Body of pancreas (tissue), 4 donors: ENCODE measurements at places on chromosomes 7 and 10. TPM values are rescaled to one million over a fixed set of nuclear protein-coding genes. Genes with fewer than 3 reads are reported as not detected.
A peak's percentile ranks its signal among the peaks of the same experiment; 100 is the strongest.

Gene GHRHR
- total RNA-seq: not detected

- peak; percentile 90 for DNase-seq
Observed at GRCh38 chr10:92573798-92574547, at the start of gene IDE. TSS of gene IDE (minus strand) at chr10:92574093. CDS start at chr10:92574019, 74 bp downstream.

Gene CHN2
- 55.7 TPM for total RNA-seq

DNA sequence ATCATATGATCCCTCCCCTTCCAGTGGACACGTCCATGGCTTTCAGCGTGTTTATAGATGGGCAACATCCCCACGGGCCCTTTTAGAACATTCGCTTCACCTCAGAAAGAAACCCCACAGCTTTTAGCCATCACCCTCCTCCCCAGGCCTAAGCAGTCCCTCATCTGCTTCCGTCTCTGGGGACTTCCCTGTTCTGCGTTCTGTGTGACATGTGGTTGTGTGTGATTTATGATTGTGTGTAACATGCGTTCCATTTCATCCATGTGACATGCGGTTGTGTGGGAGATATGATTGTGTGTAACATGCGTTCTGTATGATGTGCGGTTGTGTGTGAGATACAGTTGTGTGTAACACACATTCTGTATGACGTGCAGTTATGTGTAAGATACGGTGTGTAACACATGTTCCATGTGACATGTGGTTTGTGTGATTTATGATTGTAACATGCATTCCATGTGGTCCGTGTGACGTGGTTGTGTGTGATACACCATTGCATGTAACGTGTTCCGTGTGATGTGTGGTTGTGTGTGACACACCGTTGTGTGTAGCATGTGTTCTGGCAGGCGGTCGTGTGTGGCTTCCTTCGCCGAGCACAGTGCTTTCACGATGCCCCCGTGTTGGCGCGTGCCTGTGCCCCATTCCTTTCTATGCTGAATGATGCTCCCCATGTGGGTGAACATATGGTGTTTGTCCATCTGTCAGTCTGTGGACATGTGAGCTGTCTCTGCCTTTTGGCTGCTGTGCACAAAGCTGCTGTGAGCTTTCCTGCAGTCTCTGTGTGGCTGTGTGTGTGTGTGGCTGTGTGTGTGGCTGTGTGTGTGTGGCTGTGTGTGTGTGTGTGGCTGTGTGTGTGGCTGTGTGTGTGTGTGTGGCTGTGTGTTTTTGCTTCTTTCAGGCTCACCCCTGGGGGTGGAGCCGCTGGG, 26.2 kb downstream of the PWWP2B start:
- no peak for DNase-seq

DNA sequence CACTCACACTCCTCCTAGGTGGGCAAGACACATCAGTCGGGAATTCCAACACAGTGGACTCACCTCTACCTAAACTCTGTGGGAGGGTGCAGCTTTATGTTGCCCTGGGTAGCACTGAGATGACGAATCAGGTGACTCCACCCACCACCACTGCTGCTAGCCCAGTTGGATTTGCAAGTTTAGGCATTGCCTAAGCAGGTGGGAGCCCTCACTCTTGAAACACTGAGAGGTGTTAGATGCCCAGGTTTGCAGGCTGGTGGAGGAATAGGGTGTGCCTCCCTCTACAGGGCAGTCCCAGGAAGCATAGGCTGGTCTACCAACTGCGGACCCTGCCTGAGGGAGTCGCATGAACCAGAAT, 708.9 kb downstream of the POM121L12 start:
- no peak for DNase-seq

DNA sequence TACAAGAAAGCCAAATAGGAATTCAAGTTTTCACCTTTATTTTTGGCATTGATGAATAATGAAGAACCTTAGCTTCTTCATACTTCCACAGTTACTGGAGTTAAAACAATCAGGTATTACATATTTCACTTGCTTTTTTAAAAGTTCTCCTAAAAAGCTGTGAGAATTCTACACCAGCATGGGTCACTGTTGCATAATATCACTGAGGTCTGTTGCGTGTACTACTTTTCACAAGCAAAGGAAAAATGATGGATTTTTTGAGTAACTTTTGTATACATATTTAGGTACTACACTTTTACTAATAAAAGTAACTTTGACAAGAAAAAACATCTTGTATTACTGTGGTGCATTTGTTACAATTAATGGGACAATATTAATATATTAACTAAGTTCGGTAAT, 15.2 kb downstream of the FAM24B start:
- no peak for DNase-seq

Gene CISD1
- total RNA-seq: 8.3 TPM

DNA sequence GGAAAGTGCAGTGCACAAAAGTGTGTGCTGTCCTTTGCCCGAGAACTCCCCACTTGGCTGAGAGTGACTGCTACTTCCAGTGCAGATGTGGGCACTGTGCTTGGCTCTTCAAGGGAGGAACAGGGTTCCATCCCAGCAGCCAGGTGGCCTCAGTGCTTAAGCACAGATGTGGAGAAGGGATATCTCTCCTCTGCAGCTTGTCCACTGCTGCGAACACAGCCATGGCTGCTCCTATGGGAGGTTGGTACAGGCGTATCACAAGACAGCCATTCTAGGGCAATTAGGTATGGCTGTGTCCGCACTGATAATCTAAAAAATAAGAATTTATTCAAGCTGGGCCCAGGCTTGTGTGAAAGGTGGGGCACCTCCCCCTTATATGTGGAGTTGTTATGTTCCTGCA, 66.6 kb downstream of the GLCCI1 start:
- no peak for DNase-seq

GRCh38 chr10:124384591-124385190, 34.0 kb downstream of the OAT start:
- no peak for DNase-seq

GRCh38 chr7:64888901-64889685, 14.0 kb upstream of the ZNF273 start:
- peak; percentile 63 for DNase-seq

Gene OLAH
- not detected for total RNA-seq

Gene AGBL3
- total RNA-seq: 2.6 TPM

GRCh38 chr7:29926741-29927140, 62.9 kb downstream of the SCRN1 start:
- no peak for DNase-seq

GRCh38 chr7:129741743-129742213, 130.3 kb downstream of the NRF1 start:
- DNase-seq: no peak

GRCh38 chr10:96614515-96614914, 27.7 kb upstream of the TM9SF3 start:
- no peak for DNase-seq

GRCh38 chr7:32357535-32358277, 132.5 kb downstream of the LSM5 start:
- no peak for DNase-seq

Gene ANKRD1
- 4.3 TPM for total RNA-seq

DNA sequence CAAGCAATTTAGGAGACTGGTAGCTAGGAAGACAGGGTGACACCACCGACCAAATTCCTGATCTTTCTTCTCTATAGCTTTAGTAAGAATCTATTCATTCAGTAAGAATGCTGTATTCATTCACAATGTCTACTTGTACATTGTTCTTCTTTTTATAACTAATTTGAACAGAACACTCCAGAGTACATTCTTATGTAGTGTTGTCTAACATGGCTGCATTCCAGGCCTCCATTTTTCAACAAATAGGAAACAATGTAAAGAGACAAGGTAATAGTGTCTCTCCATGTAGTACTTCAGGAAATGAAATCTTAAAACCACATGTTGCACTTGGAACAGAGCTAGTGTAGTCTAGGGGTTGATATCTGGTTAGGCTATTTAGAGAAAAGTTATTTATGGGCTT, 1.8 kb downstream of the VCL start:
- DNase-seq: no peak

DNA sequence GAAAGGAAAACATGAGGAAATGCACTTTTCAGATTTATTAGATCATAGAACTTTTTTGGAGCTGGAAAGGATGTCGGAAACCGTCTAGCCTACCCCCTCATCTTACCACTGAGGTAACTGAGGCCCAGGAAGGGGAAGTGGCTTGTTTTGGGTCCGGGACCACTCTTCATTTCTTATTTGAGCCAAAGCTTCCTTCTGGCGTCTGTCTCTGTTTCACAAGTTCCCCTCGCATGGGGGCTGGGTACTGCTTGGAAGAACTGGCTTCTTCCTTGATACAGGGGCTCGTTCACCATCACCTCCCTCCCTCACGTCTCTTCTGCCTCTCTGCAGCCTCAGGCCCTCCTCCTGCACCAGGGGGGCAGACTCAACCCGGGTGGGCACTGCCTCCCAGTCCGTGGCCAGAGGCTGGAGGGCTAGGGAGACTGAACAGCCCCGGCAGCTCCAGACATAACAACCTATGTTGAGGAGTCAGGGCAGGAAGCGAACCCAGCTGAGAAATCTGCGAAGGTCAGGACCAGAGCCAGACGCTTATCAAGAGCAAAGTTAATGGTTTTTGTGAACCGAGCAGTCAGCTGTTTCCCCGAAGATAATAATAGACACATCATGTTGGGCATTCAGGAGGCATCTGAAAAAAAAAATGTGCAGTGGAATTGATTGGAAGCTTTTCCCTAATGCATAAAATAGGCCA, 12.9 kb downstream of the HTRA1 start:
- DNase-seq: no peak
